ENCODE measurements at places on chromosomes 6 and 20.

DNA sequence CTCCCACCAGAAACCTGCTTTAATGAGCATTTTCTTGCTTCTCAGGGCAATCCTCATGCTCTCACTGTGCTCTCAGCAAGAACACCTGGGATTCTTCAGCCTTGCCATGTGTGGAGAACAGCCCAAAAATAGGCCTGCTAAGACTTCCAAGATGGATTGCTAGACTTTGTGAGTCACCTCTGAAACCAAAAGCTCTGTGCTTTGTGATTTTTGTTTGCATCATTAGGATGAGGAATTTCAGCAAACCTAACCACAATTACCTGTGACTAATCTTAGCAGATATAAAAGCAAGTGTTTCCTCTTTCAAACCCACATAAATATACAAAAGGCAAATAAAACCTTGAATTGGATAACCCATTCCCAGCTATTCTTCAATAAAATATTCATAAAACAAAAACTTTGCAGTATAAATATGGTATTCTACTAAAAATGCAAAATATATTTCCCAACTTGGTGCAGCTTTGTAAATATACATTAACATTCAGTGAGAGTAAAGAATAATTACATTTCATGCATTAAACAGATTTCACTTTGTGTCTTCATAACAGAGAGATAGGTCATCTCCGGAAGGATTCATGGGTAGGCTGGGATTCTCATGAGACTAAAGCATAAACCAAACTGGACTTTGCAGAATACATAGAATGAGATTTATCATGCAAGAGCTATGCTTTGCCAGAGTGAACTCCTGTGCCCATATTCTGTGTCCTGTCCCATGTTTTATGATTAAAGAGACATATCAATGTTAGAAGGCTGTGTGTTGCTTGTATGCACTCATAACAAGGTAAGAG lies 33.5 kb downstream of the TPBG start:
- DNase-seq, result no peak

DNA sequence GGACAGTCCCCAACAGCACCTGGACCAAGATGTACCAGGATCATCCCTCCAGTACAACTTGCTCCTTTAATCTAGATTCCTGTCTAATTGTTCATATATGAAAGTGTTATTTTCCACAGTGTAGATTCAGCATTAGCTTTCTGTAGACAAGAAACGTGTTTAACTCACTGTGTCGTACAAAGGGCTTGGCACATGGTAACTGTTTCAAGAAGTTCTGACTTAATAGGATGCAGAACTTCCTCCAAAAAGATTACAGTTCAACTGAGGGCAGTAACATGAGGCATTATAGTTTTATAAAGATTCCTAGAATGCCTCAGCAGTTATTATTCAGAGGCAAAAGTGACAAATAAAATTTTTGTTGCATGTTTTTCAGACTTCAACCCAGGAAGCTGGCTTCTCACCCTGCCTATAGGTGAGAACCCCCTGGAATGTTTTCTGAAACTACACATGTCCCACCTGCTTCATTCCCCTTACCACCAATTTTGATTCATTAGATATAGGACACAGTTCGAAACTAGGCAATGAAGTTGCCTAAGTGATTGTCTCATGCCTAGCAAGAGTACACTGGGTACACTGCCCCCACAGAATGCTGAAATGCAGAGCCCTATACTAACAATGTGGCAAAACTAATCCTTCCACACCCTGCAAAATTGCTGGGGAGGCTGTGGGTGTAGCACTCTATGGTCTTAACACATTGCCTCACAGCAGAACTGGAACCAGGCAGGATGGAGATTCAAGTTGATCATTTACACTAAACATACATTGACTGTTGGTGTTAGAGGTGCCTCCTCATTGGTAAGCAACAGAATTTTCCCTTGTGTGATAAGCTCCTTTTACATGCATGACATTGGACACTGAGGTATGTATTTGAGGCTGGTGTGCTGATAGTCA lies 22.6 kb upstream of the SH3BGRL2 start:
- DNase-seq, result no peak

- DNase-seq, result no peak
These were observed 168.7 kb downstream of the CDH4 start for GRCh38 chr20:61420781-61421180.

DNA sequence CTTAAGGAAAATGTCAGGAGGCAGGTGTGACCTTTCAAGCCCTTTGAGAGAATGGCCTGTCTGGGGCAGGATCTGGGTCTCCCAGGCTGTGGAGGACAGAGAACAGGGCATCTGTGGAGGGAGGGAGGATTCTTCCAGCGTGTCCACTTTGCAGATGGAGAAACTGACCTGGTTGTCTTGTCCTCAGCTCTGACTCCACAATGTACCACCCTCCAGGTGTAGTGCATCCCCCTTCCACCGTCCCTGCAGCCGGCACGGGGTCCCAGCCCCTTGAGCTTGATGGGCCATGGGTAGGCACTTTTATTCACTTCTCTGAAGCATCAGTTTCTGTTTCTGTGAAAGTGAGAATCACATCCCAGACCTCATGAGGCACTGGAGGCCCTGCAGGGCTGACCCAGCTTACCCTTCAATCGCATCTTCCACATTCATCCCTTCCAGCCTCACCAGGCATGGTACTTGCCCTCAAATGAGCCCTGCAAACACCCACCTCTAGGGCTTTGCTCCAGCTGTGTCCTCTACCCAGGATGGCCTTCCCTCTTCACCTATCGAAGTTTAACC lies 4.6 kb upstream of the TGM2 start:
- no peak for DNase-seq

DNA sequence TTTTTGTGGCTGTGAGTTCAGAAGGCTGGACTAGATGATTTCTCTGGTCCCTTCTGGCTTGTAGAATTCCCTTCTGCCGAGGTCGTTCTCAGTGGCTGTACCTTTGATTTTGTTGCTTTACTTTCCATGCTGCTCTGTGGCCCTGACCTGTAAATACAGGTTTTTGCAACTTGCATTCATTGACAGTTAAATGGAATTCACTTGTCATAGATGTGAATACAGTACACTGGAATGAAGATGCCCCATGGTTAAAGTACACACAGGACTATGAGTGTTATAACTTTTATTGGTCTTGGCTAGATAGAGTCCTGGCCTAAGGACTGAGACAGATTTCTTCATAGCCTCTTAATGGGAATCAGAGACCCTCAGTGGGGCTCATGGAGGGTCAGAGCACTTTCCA lies 12.9 kb upstream of the EFCAB8 start:
- DNase-seq, result no peak

DNA sequence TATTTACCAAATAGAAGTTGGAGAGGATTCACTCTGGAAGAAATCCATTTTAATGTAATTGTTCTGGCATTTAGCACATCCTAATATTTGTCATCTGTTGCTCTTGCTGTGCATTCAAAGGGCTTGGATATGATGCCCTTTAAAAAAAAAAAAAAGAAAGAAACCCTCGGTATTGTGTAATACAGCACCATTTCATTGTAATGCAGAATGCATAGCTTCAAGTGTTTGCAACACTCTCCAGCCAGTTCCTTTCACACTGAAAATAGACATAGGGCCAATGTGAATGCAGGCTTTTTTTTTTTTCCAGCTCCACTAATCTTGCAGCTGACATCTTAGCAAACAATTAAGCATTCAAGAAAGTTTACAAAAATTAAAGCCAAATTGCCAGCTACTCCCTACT lies 197.4 kb upstream of the POU3F2 start:
- DNase-seq, result peak; percentile 15
